ENCODE measurements at places on chromosomes 7 and 10.

GRCh38 chr7:67608806-67609205 is 612.2 kb downstream of the TYW1 start:
- DNase-seq, result no peak

DNA sequence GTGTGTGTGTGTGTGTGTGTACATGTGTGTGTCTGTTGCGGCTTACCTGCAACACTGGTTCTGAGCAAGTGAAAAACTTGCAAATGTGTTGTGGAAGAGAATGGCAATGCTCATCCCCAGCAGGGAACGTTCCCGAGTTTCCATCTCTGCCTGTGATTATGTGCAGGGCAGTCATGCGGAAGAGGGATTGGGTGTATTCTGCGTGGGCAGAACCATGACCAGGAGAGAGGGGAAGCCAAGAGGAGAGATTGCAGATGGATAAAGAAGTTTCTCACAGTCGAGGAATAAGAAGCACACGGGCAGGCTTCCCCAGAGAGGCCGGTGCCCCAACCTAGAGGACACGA is 99.9 kb downstream of the CTBP2 start:
- DNase-seq, result no peak

- DNase-seq, result peak; percentile 82
Measured at GRCh38 chr7:76086070-76086469, 38.2 kb downstream of the MDH2 start.

- DNase-seq, result no peak
Measured at GRCh38 chr10:73494213-73494612, 1.6 kb downstream of the PPP3CB start.

DNA sequence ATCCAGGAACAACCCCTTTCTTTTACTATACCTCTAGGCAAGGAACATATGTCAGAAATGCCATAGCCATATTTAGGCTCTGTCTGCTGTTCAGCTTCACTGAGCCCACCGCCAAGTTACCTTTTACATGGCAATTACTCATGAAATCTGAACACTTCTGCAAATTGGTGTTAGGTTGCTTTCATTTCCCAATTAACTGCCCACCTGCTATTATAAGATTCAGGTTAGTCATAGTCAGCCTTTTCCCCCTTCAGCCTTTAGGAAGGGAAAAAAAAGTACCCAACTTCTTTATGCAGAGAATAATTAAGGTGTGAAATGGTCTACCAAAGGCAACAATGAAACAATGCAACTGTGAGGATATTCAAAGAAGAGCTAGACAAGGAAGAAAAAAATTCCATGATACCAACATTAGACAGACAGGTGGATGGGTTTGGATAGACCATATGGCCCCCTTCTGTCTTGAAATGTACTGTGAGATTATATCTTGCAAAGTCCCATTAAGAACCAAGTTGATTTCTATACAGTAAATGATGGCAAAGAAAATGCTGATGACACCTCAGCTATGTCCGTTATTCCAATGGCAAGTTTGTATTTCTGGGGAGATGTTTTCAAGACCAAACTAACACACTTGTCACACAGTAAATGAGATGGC is 442.1 kb upstream of the NRP1 start:
- no peak for DNase-seq

- no peak for DNase-seq
Measured at GRCh38 chr7:84314263-84314662, 119.7 kb upstream of the SEMA3A start.

DNA sequence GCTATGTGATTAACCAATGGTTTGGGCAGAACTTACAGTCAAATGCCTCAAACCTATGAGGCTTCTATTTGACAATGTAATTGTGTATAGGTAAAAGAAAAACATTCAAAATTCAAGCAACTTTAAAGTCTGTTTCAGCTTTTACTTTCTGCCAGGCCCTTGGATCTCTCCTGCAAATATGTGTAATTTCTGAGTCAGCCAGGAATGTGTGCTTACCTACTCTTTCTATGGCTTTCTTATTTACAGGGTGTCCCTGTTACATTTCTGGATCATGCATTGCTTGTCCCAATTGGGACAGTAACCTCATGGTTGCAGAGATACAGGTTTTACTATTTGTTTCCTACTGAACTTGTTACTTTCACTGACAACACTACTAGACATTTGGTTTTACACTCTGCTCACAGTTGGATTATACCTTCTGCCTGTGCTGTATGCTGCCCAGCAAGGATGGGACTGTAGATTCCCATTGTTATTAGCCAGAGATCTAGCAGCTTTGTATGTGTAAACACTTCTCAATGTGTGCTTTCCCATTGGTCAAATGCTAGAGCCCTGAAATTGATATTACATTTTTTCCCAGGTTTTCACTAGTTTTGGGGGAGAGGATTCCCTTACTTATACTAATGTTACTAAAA is 355.3 kb downstream of the ARL4A start:
- DNase-seq, result peak; percentile 62
